Thyroid gland (tissue), 4 donors: ENCODE measurements at places on chromosomes 4 and X. TPM values are rescaled to one million over a fixed set of nuclear protein-coding genes. Genes with fewer than 3 reads are reported as not detected.

Gene CFAP99
- not detected for total RNA-seq

Gene VEGFC
- 58.7 TPM for total RNA-seq

Gene CENPVL1
- total RNA-seq: not detected

GRCh38 chr4:158999166-158999682 lies 103.7 kb upstream of the RAPGEF2 start:
- no peak overlapping the region for H3K27ac ChIP-seq
- no peaks in the 10 kb centered on the region for H3K36me3 ChIP-seq
- H3K4me1 ChIP-seq: no peaks in the 10 kb centered on the region
- H3K4me3 ChIP-seq: no peak overlapping the region
- no peaks in the 10 kb centered on the region for H3K27me3 ChIP-seq

- no peaks in the 10 kb centered on the region for H3K36me3 ChIP-seq
- H3K4me1 ChIP-seq: no peaks in the 10 kb centered on the region
- no peaks in the 10 kb centered on the region for H3K27me3 ChIP-seq
- H3K4me3 ChIP-seq: no peak overlapping the region
These were observed 221.9 kb downstream of the BMPR1B start for GRCh38 chr4:94979621-94980020.
